ENCODE measurements at places on chromosomes 3 and 15. TPM values are rescaled to one million over a fixed set of nuclear protein-coding genes. Genes with fewer than 3 reads are reported as not detected.
A peak's percentile ranks its signal among the peaks of the same experiment; 100 is the strongest.

DNA sequence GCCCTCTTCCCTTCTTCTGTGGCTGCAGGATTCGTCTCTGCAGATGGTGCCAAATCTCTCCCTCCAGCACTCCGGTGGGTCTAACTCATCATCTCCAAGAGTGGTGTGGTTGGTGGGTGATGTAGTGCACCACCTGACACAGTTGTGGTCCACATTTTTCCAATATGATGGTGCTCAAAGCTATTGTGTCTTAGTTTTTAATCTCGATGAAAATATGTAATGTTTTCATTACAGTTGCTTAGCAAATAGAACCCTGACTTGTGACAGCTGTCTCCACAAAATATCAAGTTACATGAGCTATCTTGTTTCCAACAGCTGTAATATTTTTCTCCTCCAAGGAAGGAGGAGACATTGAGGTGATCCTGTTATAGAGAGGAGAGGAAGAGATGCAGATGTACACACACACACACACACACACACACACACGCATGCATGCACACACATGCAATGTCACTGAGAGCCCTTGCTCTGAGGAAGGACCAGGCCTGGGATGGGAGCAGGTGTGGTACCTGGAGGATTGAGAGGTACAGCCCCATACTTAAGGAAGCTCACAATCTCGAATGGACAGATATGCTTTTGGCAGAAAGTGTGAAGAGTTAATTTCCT, 15.7 kb upstream of the ESYT3 start:
- no peak for DNase-seq

- DNase-seq = peak; percentile 35
Observed at GRCh38 chr3:71492974-71493771, 90.4 kb downstream of the FOXP1 start.

GRCh38 chr3:135125171-135125801, 330.2 kb downstream of the EPHB1 start:
- peak; percentile 3 for DNase-seq

- no peak for DNase-seq
Observed at GRCh38 chr15:76756381-76756780, 148.8 kb downstream of the SCAPER start.

DNA sequence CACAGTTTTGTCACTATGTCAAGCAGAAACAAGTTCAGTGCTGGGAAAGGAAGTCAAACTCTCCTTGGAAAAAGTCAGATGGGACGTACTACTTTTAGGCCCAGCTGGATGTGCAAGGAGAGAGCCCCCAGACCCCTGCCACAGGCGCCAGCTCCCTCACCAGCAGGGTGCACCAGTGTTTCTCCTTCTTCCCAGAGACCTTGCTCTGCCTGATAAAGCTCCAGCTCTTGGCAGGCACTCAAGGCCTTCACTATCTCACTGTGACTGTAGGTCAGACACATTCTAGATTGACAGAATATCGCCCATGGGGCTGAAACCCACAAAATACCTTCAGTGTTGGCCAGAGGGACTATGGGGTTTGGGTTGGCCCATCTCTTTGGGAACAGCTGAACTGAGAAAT, 54.8 kb upstream of the CHRNB4 start:
- DNase-seq = no peak

- no peak for DNase-seq
Observed at GRCh38 chr3:89606151-89606550, 498.7 kb downstream of the EPHA3 start.

DNA sequence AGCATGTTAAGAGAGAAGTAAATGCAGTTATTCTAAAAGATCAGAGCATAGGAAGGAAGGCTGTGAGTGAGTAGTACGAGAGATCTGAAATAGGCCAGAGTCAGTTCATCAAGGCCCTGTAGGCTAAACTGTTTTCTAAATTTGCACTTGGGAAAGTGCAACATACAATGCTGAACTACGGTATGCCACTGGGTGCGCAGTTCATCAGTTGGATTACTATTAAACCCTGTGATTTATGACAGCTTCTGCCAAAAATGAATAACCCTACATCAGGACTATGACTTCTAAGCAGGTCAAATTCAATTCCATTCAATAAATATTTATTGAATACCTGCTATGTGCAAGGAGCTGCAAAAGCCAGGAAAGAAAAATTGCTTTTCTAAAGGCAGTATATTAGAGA, 10.8 kb downstream of the CBLB start:
- DNase-seq = no peak

GRCh38 chr3:134376385-134376765, 2.1 kb upstream of the AMOTL2 start:
- DNase-seq = no peak

- DNase-seq = no peak
Observed at GRCh38 chr3:136860541-136860940, 1.5 kb upstream of the NCK1 start.

- DNase-seq = no peak
Observed at GRCh38 chr3:146033950-146034349, 127.0 kb downstream of the PLOD2 start.

GRCh38 chr3:107045791-107046190, 331.4 kb upstream of the CCDC54 start:
- no peak for DNase-seq

DNA sequence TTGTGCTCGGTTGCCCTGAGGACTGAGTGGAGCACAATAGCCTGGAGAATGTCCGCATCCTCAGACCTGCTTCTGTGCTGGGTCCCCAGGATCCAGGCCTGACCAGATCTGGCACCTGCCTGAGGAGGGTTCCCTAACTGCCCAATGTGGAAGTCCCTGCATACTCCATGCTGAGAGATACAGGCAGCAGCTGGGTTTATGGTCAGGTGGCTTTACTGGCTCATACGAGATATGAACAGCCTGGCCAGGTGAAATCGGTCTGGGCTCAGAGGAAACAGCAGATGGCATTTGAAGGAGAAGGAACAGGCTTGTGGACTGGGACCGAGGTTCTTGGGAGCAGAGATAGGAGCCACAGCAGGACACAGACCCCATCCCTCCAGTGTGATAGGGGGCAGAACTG, 18.2 kb upstream of the KIF23 start:
- no peak for DNase-seq

GRCh38 chr3:78459796-78460195, 1308.0 kb downstream of the ROBO1 start:
- DNase-seq = no peak

GRCh38 chr15:86135041-86135440, 55.4 kb downstream of the AGBL1 start:
- no peak for DNase-seq

DNA sequence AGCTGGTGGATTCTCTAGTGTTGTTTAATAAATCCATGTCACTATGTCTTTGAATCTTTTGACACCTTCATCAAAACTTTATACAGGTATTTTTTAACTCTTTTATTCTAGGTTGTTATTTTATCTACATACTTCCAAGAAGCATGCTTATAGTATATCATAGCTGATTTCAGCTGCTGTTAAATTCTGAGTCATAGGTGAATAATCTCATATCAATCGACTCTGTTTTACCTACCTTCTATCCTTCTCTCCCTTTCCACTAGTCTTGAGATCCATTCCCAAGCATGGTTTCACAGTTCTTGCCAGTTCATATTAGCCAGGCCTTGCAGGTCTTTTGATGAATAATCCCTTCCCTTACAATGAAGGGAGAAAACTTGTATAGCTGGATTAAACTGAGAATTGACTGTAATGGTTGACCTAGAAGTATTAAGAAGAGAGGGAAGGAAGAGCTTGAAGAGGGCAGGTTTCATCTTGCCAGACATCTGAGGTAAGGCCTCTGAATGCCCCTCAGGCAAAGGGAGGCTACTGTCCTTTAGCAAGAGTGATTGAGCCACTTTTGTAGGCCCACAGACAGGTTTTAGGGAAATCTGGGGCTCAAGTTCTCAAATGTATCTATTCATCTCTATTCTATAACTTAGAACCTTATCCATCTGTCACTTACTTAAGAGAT, 146.4 kb downstream of the EPHA6 start:
- DNase-seq = no peak

GRCh38 chr3:187983484-187984124, 170.4 kb upstream of the LPP start:
- no peak for DNase-seq

- DNase-seq = no peak
Observed at GRCh38 chr3:139129892-139130291, 85.2 kb upstream of the PRR23C start.

DNA sequence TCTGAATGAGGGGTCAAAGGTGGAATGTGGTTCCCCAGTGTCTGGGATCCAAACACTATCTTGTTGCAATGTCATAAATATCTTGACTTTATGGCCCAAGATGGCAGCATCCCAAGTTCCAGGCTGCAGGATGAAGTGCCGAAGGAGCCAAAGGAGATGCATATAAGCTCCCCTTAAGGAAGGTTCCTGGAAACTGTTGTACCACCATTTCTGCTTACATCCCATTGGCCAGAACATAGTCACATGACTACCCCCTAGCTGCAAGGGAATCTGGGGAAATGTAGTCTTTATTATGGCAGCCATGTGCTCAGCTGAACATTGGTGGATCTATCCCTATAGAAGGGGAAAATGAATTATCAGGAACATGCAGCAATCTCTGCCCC, 54.3 kb downstream of the BDH1 start:
- peak; percentile 27 for DNase-seq

DNA sequence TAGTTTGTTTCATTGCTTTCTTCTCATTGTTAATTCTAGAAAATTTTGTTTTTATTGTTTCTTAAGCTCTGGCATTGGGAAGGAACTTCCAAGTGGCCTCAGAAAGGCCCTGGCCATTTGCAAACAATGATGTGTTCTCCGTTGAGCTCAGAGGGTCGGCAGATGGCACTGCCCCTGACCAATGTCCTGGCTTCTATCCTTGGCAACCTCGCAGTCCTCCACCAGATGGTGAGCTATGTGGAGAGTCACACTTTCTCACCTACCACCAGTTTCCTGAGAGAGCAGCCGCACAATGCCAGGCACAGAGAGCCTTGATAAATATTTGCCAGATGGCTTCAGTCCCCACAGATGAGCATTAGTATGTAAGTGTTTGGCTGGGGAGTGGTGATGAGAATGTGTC, 343.7 kb downstream of the EPHB1 start:
- no peak for DNase-seq

- DNase-seq = no peak
Observed at GRCh38 chr3:148615382-148615781, 82.3 kb upstream of the AGTR1 start.

DNA sequence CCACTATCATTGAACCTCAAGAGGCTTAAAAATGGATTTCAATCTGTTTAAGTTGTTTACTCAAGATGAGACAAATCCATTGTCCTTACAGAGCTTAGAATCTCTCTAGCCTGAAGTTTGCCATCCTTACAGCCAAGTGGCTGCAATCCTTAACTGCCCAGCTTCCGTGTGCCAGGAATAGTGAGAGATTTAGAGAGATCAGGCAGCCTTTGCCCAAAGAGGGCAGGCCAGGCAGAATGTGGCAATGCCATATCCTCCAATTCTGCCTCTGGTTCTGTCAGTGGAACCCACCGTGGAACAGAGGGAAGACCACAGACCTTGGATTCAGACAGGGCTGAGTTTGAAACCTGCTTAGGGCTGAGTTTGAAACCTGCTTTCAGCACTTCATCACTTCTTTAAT, 374.3 kb downstream of the VPS13C start:
- DNase-seq = no peak

DNA sequence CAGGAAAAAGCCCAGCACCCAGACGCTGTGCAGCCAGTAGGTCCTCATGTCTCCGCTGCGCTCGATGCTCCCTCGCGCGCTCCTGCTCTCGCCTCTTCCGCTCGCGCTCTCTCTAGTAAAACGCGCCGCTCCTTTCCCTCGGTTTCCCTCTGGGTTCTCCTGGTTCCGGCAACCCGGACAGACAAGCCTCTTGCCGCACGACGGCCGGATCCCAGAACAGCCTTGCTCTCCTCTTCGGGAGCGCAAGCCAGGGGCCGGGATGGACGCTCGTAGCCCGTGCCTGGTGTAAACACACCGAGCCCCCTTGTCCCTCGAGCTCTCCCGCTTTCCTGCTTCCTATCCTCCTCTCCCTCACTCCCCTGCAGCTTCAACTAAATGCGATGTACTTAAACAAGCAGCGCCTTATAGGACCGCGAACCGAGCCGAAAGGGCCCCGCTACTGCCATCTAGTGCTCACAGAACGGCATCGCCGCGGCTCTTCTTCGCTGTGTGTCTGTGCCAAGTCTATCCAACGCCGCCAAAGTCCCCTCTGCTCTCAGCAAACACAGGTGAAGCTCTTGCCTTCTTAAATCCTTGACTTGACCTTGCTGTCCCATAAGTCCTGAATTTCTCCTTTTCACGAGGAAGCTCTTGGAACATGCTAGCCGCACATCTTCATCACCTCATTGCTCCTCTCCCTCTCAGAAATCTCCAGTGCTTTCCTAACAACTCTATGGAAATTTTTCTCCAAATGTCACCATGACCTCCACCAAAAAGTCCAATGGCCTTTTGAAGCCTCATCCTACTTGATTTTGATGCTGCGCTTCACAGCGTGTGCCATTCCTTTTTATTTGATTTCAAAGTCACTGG, 1037.2 kb downstream of the IGSF11 start:
- DNase-seq = peak; percentile 70

DNA sequence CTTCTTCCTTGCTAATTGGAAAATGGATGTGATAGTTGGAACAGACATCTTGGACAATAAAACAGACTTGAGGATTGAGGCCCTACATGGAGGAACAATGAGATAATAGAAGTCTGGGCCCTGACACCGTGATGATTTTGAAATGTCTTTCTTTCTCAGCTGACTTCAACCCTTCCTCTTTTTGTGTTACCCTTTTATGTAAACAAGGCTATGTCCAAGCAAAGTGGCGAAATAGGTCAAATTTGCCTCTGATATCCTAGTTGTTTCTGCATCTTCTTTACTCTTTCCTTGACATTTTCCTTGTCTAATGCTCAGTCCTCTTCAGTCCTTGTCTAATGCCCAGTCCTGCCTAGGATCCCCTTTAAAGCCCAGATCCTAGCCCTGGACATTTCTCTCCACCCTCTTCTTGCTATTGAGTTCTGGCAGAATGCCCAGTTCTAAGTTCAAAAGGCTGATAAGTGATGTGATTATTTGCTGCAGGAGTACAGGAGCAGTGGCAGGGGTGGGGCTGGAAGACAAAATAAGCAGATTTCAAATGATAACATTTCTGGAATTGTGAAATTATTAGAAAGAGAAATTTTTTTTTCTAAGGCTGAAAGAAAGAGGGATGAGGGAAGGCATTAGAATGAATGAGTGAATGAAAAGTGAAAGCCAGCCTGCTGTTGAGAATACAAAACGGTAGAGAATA, 6.5 kb upstream of the VPS8 start:
- no peak for DNase-seq

Gene XYLB
- total RNA-seq = 4.7 TPM

Gene BCL2A1
- total RNA-seq = 47.1 TPM

Gene LPCAT4
- total RNA-seq = 56.9 TPM

Gene GASK1A
- total RNA-seq = not detected

Gene FGD5
- not detected for total RNA-seq

Gene ACAN
- total RNA-seq = not detected
